Spinal cord (tissue), 10 donors: ENCODE measurements at places on chromosomes 12 and 14.

- no peak for DNase-seq
Observed at GRCh38 chr12:83408851-83409250, 722.1 kb downstream of the TMTC2 start.

GRCh38 chr14:77681196-77682157 is 26.3 kb downstream of the ALKBH1 start:
- no peak for DNase-seq

- DNase-seq, result peak; percentile 66
Observed at GRCh38 chr14:81275305-81276072, 54.7 kb upstream of the GTF2A1 start.

DNA sequence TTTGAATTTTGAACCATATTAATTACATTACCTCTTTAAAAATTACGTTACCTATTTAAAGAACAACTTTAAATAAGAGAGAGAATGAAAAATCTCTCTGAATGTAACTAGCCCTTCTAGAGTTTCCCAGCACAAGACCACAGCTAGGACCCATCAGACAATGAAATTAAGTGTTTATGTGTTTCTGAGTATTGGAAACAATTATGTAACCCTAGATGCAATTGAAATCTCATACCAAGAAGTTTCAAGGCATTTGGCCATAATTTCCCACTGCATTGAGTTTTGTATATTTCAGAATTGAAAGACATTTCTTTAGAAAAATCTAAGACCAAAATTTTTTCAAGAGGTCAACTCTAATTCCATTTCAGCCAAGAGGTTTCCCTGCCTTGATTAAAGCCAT is 47.1 kb downstream of the SERPINA3 start:
- no peak for DNase-seq

- no peak for DNase-seq
Observed at GRCh38 chr14:30842431-30842830, 31.9 kb upstream of the COCH start.

GRCh38 chr12:32272465-32272864 is 126.9 kb upstream of the FGD4 start:
- DNase-seq, result no peak

GRCh38 chr12:116525418-116526001 is 33.7 kb upstream of the MAP1LC3B2 start:
- no peak for DNase-seq

DNA sequence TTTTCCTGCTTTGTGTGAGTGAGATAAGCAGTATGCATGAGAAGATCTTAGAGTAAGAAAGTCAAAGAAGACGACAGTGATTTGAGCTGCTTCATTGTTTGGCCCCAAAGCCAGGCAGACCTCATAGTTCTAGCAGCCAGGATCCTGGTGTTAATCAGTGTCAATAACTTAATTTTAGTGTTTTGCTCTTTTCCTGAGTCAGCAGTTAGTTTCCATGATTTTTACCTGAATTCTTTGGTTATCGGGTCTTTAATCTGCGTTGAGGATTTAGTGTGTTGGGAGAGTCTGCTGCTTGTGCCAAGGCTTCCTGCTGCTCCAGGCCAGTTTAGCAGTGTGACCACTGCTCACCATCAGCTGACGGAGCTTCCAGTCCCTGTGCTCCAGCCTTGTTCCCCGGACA is 241.6 kb upstream of the SOX5 start:
- DNase-seq, result no peak

GRCh38 chr14:31994391-31995033 is 82.6 kb upstream of the ARHGAP5 start:
- DNase-seq, result no peak

GRCh38 chr14:101071493-101071906 is 168.0 kb upstream of the RTL1 start:
- no peak for DNase-seq

GRCh38 chr12:113006641-113007040 is 28.3 kb downstream of the OAS2 start:
- no peak for DNase-seq

GRCh38 chr14:68975667-68976066 is 3.4 kb downstream of the ACTN1 start:
- DNase-seq, result no peak

- no peak for DNase-seq
Observed at GRCh38 chr12:103586791-103587370, at the start of gene STAB2. Gene STAB2 (plus strand): TSS chr12:103587273. CDS start chr12:103587477, 204 bp downstream.

- DNase-seq, result no peak
Observed at GRCh38 chr12:56129942-56130495, 2.0 kb downstream of the ESYT1 start.

DNA sequence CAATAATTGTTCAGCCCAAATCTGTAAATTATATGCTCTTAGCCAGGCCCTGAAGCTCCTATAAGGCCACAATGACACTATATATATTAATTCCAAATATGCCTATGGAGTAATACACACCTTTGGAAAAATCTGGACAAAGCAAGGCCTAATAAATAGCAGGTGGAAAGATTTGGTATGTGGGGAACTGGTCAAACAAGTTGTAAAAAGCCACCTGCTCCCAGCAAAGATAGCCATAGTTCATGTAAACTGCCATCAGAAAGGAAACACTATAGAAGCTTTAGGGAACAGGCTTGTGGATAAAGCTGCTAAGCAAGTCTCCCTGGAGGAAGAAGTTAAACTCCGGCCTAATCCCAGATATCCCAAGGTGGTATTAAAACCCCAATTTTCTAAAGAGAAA is 29.7 kb downstream of the PRMT8 start:
- DNase-seq, result no peak

- DNase-seq, result no peak
Observed at GRCh38 chr12:122336015-122336946, 70.0 kb upstream of the VPS33A start.

DNA sequence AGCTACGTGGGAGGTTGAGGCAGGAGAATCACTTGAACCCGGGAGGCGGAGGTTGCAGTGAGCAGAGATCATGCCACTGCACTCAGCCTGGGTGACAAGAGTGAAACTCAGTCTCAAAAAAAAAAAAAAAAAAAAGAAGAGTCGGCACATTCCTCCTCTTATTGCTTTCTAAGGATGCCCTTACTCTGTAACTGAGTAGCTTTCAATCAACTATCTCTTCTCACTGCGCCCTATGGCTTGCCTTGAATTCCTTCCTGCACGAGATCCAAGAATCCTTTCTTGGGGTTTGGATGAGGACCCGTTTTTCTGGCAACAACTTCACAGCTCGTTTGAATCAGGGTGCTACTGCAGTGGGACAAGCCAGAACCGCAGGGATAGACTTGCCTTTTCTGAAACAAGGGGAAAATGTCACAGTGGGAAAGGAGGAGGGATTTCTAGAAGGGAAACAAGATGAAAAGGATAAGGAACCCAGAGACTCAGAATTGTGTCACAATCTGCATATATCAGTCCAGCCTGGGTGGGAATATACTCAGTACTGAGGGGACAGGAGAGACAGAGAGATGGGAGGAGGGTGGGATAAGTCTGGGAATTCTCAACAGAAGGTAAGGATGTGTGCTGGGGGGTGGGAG is 16.1 kb upstream of the RND1 start:
- DNase-seq, result no peak

DNA sequence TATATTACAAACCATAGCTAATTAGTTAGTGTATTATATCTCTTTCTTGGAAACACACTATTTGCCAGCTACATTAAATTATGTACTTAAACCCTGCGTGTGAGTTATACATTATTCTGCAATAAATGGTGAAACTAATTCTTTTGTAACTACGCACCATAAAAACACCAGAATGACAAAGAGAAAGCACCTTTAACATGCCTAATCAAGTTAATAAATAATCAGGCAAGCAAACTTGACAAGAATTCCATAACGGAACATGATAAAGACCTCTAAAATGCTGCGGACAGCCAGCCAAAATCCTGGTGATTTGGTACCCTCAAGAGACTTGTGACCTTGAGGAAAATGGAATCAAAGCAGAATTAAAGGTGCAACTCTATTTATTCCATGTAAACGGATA is 375.3 kb upstream of the KITLG start:
- no peak for DNase-seq

DNA sequence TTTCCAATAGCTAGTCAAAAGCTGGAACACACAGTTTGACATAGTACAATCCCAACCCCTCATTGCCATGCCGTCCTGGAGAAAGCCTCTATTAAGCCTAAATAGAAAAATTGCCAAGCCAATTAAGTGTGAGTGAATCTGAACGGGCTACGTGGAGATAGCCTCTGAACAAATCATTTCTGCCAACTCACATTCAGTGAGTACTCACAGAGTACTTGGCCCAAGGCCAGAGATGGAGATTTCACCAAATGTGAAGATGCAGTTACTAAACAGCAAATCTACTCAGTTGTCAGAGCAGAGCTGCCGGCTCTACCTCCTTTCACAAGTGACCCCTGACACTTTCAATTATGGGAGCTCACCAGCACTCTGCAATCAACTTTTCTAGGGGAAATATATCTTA is 350.0 kb downstream of the GALC start:
- DNase-seq, result no peak

DNA sequence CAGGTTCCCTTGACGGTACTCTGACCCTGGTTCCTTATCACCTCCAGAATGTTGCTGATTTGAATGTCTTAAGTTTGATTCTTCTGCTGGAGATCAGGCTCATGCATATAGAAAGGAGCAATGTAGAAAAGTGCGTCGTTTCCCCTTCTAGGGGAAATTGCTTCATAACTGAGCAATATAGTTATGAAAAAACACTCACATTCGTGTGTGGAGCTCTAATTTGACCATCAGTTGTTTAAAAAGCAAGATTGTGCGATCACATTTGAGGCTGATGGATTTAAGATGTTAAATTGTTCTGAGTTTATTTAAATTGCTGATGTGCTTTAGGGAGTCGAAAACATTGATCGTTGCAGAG is 19.2 kb downstream of the PELI2 start:
- DNase-seq, result no peak

DNA sequence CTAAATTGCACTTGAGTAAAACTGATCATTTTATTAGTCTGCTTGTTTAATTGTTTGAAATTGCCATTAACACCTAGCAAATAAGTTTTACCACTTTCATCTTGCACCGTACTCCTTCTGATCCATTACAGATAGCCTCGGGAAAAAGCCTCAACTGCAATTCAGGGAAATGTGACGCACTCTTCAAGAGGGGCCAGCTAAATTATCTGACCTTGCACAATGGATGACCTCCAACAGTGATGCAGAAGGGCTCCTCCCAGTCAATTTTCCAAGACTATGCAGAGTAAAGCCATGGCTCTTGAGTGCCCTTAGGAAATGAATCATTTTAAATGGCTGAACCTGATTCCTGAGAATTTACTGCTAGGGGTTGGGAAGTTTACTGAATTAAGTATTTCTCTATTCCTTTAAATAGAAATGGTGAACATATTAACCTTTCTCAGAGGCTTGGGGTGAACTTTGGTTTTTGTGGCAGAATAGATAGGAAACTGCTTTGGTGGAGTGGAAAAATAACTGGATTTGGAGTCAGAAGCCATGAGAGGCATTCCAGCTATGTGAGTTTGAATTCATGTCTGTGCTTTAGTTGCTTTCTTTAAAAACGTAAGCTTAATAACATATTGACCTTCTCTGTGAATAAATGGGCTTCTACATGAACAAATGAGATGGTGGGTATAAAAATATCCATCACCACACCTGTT is 64.8 kb upstream of the OVCH1 start:
- DNase-seq, result no peak

DNA sequence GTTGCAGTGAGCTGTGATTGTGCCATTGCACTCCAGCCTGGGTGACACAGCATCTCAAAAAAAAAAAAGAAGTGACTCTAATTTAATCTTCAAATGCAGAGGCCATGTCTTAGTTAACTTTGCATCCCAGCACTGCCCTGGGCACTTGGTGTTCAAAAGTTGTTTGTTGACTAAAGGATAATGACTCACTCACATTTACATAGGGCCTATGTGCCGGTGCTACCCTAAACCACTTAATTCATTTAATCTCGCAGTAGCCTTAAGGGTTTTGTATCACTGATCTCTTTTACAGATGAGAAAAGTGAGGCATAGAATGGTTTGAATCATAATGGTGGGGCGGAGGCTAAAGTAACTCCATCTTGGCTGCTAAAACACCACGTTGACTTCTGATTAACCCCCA is 23.7 kb downstream of the MFAP5 start:
- no peak for DNase-seq

- DNase-seq, result no peak
Observed at GRCh38 chr14:36518586-36519430, 1.2 kb downstream of the NKX2-1 start.

DNA sequence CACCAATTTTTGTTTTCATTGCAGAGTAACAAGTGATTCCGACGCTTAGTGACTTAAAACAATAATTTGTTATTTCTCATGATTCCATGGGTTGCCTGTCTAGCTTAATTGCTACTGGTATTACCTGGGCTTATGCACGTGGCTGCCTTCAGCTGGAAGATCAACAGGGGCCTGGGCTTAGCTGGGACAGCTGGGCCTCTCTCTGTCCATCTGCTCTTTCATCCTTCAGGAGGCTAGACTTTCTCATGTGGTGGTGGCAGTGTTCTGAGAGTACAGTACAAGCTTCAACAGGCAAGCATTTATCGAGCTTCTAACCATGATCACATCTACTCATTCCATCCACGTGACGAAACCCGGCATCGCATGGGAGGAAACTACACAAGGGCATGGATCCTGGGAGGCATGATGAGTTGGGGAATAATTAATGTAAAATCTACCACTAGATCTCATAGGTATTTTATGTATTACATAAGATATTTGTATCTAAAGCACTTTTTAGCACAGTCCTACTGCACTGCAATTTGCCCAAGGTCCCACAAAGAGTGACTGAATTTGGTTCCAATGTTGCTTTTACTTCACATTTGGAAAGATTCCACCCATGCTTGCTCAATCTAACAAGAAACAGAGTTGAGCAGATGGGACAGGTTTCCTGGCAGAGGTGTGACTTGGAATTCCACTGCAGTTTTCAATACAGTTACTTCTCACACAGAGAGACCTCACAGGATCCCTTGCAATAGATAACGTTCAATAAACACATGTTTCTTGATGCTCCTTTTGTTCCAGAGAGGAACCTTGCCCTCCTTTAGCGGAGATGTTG is 153.1 kb upstream of the FRMD6 start:
- DNase-seq, result no peak

DNA sequence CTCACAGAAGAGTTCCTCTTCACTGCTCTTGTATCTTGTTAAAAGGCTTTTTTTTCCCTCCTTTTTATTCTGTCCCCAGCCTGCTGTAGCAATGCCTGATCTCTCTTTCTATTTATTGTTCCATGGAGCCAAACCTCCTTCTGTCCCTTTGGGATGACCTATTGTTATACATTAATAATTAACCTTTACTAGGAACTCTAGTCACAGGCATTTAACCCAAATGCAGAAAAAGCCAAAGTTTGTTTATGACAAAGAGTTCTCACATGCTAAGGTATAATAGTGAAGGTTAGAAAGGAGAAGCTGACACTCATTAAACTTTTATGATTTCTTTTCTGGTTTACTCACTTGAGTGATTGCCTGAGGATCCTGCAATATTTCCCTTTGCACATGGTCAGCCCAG is 535.8 kb downstream of the NRXN3 start:
- DNase-seq, result no peak

- peak; percentile 56 for DNase-seq
Observed at GRCh38 chr14:56686416-56686815, 106.8 kb downstream of the TMEM260 start.

- no peak for DNase-seq
Observed at GRCh38 chr14:72612041-72612440, 281.9 kb downstream of the DPF3 start.
